ENCODE measurements at places on chromosomes 4 and X.

DNA sequence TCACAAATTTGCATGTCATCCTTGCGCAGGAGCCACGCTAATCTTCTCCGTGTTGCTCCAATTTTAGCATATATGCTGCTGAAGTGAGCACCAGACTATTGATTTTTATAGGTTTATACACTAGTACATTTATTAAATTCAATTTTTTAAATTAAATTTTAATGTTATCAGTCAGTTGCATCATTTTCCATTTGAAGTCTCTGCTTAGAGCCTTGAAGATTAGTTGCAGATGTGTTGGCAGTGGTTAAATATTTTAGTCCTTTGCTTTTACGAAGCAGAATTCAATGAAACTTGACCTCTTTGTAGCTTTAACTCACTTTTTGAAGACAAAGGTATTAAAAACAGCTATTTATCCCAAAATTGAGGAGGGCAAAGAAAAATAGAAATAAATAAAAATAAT, 16.5 kb downstream of the TRAPPC11 start:
- DNase-seq, result no peak

- DNase-seq, result no peak
Measured at GRCh38 chr4:7000421-7001176, 42.6 kb upstream of the TADA2B start.

DNA sequence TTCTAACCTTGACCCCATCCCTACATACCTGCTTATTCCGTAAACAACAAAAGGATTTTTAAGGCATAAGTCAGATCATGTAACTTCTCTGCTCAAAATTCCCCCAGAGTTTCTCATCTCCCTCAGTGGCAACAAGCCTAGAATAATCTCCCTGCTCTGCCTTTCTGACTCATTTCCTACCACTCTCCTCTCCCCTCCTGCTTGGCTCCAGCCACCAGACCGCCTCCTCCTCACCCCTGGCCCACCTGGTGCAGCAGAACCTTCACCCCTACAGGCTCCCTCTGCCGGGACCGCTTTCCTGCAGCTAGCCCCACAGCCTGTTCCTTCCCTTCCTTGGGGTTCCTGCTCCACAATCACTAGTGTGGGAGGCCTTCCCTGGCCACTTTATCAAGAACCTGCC, 32.1 kb downstream of the TSPAN5 start:
- peak; percentile 73 for DNase-seq

DNA sequence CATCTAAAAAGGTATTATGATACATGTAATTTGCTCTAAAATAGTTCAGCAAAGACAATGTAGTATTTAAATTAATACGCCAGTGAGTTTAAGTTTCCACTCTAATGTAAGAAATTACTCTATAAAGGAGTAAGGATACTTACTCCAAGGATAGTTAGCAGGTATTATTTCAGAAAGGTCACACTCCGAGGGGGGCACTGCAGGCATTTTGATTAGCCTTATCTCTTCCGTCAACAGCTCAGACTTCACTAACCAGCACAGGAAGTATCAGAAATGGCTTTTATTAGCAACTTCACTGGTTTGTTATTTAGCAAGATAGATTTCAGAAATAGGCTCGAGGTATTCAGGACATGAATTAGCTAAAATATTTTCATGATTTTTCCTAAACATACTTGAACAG, 127.0 kb downstream of the COX18 start:
- no peak for DNase-seq

GRCh38 chrX:76931518-76931917, 504.0 kb downstream of the MAGEE1 start:
- DNase-seq, result no peak

- peak; percentile 53 for DNase-seq
Measured at GRCh38 chr4:113587640-113588275, 173.8 kb downstream of the CAMK2D start.

GRCh38 chr4:114312338-114312737, 286.3 kb upstream of the UGT8 start:
- no peak for DNase-seq

DNA sequence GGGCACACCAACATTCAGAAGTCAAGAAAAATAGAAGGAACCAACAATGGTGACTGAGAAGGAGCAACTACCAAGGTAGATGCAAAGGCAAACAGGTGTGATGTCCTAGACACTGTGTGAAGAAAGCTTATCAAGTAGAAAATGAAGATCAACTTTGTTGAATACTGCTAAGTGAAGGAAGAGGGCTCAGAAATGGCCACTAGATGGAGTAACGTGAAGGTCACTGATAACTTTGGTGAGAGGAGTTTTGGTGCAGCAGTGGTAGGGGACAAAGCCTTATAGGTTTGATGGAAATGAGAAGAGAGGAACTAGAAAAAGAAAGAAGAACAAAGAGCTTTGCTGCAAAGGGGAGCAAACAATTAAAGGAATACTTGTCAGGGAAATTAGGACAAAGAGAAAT, 23.5 kb downstream of the OTC start:
- peak; percentile 2 for DNase-seq

DNA sequence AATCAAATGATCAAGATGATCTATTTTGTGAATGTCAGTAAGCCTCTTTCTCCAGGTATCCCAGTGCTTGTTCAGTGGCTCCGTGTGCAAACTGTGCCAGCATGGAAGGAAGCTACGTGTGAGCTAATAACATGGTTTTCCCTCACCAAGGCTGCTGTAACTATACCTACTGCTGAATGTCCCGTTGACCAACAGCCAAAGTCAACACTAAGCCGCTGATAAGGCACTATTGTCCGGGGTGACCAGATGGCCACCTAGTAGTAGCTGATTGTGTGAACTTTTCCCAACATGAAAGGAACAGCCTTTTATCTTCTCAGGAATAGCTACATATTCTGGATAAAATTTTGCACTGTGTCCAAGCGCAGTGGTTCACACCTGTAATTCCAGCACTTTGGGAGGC, 58.0 kb upstream of the ABCG2 start:
- no peak for DNase-seq

DNA sequence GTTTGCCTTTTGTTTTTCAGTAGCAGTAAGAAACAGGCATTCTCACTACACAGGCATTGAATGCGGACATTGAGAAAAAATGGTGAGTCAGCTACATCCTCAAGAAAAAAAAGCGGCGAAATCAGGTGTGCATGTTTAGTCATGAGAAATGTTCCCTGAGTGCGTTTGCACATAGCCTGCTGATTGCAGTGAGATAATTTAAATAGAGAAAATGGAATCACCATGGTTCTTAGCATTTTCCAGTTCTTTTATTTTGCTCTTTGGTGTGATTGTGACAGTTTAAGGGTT, 54.1 kb upstream of the CLDN34 start:
- no peak for DNase-seq

- DNase-seq, result no peak
Measured at GRCh38 chr4:47474799-47475198, 10.3 kb upstream of the ATP10D start.

GRCh38 chr4:150158041-150158440, 79.8 kb downstream of the DCLK2 start:
- no peak for DNase-seq

GRCh38 chr4:154417373-154417673, 74.3 kb downstream of the DCHS2 start:
- DNase-seq, result no peak

DNA sequence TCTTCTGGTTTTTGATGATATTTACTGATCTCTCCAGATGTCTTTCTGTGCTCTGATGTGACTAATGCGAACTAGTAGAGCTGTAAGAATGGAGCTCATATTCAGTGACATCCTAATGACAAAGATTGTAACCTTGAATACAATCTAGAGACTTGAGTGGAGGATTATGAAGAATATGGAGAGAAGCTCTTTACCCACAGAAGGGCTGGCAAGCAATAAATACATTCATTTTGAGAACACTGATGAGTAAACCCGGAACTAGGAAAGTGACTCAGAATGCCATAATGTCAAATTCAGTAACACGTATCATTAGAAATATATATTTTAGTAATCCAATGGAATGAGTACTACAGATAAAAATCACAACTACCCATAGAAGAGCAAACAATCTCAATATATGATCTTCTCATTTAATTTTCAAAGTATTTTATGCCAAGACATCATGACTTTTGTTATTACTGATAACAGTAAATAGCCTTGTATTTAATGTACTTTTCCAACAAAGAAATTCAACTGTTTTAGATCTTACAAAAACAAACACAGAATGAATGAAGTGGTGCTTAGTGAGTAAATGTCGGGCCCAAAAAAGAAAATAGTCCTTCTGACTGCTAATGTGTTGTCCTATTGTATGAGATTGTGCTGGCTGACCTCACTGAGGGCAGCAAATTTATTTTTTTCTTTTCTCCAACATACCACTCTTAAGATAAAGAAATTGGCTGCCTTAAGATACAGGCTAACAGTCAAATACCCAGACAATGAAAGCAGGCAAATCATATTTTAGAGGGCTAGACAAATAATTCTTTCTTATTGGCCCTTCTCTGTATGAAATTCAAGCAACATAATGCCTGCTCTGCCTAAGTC, 49.2 kb upstream of the HDAC8 start:
- DNase-seq, result peak; percentile 30

DNA sequence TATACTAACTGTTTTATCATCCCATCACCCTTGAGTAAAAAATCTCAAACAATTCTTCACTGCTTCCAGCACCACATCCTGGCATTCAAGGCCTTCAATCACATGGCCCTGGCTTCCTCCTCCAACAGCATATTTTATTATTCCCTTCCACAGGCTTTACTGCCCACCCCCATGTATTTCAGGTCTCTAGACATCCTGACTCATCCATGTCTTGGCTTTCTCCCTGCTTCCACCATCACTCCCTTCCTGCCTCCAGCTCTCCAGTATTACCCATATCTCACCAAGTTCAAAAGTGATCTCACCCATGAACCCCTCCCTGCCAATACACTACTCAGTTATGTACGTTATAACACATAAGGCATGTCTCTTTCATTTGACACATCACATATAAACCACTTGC, 34.7 kb upstream of the PLAC1 start:
- DNase-seq, result peak; percentile 57

- no peak for DNase-seq
Measured at GRCh38 chr4:183861426-183861825, 43.7 kb upstream of the STOX2 start.

DNA sequence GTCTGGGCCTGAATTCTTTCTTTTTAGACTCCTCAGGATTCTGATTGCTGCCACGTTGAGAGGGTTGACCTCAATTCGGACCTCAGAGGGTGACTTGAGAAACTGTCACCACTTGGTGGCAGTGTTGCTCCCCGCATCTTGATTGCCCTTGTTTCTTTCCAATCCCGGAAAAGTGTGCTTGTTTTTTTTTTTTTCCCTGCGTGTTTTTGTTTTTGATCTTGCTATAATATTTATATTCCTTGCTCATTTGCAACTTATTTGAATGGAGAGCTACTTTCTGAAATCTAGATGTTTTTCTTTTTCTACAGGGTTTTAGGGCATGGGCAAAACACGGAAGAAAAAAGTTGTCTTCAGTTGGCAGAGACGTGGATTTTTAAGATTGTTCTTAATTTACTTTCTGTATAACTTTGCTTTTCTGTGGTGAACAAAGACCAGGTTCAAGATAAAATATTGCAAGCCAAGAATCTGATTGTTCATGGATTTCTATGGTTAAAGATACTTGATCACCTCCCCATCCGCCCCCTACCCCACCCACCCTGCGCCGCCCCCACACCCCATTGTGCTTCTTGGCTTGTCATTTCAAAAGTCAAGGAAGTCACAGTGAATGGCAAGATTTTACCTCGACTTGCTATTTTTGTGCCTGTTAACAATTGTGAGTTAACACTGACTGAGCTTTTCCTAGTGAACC, 102.0 kb downstream of the PTTG2 start:
- peak; percentile 67 for DNase-seq

GRCh38 chrX:123964156-123964834, 2.8 kb downstream of the STAG2 start:
- DNase-seq, result no peak

Measured in stromal cell of bone marrow (primary cell).